ENCODE measurements at places on chromosomes 3 and 15.
A peak's percentile ranks its signal among the peaks of the same experiment; 100 is the strongest.

GRCh38 chr3:143657391-143657790 is 190.9 kb downstream of the SLC9A9 start:
- DNase-seq = no peak

DNA sequence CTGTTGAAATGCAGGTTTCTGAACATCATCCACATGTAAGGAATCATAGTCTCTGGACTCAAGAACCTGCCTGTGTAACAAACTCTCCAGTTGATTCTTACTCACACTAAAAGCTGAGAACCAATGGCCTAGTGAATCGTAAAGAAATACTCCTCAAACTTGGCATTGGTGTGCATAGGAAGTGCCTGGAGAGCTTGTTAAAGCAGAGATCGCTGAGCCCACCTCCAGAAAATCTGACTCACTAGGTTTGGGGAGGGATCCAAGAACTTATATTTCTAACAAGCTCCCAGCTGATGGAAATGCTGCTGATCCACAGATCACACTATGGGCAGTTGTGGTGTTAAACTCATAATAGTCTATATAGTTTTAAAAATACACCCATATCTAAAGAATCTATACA is 55.8 kb upstream of the LMCD1 start:
- no peak for DNase-seq

DNA sequence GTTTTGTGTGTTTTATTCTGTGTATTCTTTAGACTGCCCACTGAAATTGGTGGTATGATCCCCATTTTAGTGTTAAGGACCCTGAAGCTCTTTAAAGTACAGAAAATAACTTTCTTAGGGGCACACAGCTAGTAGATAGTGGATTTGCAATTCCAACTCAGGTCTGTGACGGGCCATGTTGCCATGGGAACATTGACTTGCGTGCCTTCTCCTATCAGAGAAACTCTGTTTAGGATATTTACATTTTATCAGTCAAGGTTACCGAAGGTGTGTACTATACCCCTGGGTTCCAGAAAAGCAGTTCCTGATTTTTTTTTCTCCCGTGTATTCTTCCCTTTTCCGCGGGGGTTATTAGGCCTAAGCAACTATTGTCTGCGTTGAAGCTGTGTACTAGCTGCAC is 19.4 kb downstream of the MYZAP start:
- DNase-seq = no peak

- no peak for DNase-seq
Measured at GRCh38 chr15:49239105-49239504, 69.1 kb downstream of the GALK2 start.

- DNase-seq = no peak
Measured at GRCh38 chr3:68090571-68090970, 436.2 kb upstream of the SUCLG2 start.

GRCh38 chr3:144585408-144585807 is 613.8 kb downstream of the DIPK2A start:
- no peak for DNase-seq

DNA sequence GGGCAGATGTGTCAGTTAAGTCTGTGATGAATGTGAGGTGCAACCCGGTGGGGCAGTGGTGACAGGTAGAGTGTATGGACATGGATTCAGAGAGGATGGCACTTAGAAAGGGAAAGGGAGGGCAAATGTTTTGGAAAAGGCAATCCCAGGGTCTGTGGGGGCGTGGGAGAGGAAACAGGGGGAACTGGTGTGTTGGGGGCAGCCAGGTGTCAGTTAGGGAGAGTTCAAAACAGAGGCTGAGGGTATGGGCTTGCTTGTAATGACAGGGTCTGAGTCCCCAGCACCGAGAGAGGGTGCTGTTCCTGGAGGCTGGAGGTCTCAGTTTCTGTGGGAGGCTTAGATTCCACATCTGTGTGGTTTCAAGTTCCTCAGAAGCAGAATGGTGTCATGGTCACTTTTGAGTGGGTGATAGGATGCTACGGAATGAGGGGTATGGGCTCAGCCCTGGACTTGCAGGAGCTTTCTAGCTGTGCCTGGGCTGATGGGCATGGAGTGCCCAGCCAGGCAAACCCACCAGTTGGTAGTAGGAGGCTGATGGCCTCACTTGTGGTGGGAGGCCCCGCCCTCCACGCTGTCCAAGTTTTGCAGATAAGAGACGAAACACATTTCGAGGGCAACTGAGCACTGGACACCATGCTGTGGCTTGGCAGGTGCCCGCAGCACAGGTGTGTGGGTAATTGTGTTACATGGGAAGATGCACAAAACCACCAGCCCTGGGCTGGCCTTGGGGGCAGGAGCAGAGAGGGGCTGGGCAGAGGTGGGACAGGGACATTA is 209.4 kb downstream of the RPLP1 start:
- DNase-seq = no peak

DNA sequence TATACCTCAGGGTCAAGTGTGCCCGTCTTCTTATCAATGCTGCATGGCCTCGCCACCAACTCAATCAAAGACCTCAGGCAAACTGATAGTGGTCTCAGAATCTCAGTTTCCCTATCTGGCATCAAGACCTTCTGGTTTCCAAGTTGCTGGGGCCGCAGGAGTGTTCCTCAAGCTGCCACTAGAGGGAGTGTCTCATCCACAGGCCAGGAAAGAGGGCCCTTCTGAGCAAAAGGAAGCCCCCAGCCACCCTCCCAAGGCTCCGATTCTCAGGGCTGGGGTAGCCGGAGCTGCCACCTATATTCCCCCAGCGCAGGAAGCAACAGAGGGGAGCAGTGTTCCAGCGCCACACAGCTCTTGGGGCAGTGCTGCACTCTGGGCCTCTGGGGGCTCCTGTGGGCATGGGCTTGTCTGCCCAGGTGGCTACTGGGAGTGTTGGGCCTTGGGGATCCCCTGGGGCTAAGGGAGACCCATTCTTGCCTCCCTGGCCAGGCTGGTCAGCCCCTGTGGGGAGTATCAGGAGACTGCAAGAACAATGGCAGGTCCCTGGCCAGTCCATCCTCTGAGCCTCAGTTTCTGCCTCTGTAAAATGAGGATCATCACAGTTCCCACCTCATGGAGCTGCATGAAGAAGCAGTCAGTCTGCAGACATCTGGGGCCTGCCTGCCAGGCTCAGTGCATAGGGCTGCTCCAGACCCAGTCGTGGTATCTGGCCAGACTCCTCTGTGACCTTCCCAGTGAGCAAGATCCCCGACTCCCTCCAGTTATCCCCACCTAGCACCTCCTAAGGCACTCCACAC is 23.4 kb upstream of the SEC13 start:
- peak; percentile 68 for DNase-seq

DNA sequence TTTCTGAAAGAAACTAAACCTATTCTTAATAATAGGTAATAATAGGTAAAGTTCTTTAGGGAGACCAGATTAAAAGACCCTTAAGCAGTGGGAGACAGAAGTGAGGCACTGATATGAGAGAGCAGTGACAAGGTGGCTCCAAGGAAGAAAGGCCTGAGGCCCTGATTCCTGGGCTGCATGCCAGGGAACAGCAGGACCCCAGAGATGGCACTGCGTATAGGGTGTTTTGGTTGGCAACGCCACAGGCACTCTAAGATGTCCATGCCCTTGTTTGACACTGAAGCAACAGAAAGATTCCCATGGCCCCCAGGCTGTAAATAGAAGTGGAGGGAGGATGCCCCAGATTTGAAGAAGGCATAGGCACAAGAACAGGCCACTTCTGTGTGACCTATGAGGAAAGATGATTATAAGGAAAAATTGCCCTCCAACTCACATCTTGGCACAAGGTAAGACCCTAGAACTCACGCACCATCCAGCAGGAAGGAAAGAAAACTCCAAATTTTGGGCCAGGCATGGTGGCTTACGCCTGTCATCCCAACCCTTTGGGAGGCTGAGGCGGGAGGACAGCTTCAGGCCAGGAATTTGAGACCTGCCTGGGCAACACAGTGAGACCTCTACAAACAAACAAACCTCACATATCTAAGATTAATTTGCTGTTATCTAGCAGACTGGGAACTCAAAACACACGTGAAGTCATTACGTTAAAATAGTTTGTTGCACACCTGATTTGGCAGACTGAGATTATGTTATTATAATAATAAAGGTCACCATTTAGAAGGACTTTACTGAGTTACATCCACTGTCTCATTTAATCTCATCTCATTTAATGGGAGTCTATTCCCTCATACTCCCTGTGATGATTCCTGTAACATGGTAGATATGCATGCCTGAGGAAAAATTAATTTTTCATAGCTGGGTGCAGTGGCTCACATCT is 10.5 kb upstream of the BLM start:
- DNase-seq = no peak

DNA sequence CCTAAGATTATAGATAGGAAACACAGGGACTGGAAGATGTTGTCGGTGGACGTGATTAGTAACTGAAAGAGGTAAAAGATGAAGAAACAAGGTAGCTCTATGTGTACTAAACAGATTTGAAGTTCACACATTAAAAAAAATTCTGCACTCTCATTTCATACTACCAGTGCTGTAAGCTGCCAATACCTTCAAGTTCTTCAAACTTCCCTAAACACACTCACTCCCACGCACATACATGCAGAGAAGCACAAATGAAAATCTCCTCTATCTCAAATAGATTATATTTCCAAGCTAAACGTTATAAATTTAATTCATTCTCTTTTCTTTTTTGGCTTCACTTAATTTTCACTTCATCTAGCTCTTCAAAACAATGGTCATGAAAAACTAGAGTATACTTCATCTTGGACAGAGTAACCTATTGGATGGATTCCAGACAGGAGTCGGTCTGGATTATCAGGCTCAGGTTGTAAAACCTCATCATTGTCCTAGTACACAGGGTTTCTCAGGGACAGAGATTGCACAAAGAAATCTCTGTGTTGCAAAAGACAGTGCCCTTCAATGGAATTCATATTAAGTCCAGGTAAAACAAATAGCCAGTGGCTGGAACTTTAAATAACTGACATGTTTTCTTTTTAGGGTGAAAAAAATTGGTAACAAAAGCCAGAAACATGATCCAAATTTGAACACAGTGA is 408.1 kb upstream of the ZNF385D start:
- no peak for DNase-seq

GRCh38 chr15:41971895-41972252 is 483 bp downstream of the EHD4 start:
- no peak for DNase-seq

- no peak for DNase-seq
Measured at GRCh38 chr3:132405609-132406299, 11.5 kb upstream of the DNAJC13 start.

- DNase-seq = peak; percentile 38
Measured at GRCh38 chr3:141746962-141747361, 8.9 kb downstream of the RNF7 start.

- peak; percentile 56 for DNase-seq
Measured at GRCh38 chr15:100001405-100001804, 268.2 kb upstream of the LYSMD4 start.

DNA sequence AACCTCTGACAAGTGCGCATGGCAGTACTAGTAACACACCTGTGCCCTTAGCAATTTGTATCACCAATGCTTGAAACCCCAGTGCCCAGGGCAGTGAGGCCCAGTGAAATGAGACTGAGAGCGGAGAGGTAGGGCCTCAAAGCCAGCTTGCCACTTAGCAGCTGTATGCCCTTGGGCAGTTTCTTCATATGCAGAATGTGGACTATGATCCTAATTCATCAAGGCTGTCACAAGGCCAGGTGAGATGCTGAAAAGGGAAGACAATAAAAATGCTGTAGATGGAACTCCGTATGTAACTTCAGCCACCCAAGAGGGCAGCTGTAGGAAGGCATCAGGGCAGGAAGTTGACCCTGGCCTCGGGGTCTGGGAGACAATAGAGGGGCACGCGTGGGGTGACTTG is 74.4 kb downstream of the KY start:
- DNase-seq = no peak

DNA sequence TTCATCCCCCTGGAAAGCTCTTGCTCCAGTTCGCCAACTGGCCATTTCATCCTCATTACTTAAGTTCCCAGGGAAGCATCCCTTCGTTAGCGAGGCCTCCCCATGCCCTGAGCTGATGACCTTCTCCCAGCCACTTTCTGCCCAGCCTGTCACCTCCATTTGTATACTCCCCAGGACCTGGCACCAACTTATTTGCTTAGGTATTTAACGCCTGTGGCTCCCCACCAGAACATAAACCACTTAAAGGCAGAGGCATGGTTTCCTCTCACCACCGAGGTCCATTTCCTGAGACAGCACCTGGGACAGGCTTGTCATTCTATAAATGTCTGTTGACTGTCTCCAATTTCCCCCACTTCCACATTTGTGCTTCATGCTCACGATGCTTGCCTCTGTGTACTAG is 189.0 kb downstream of the ZNF621 start:
- DNase-seq = no peak

GRCh38 chr3:191753196-191753595 is 292.2 kb downstream of the PYDC2 start:
- DNase-seq = no peak

DNA sequence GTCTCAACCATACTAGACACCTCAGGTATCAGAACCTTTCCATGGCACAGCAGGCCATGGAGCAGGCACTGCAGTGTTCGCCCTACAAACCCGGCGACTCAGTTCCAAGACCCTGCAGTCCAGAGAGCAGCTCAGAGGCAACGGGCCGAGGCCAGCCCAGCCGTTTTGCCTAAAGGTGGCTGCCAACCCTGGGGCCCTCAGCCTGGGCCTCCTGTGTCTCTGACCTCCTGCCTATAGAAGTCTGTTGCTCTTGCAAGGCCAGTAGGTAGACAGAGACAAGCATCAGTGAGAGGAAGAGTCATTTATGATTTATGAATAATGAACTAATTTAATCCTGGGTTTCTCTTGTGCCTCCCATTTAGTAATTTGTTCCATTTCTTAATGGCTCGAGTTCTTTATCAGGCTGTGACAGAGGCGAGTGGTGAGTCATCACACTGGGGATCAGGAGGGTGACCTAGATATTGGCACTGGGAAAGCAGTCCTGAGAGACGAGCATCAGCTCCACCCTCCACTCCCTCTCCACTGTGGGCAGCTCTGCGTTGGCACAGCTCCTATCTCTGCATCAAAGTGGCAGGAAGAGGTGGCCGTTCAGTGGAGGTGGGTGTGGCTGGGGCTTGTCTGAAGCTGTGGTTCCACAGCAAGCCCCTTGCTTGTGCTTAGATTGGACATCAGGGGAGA is 79.8 kb downstream of the ABHD5 start:
- DNase-seq = peak; percentile 50

DNA sequence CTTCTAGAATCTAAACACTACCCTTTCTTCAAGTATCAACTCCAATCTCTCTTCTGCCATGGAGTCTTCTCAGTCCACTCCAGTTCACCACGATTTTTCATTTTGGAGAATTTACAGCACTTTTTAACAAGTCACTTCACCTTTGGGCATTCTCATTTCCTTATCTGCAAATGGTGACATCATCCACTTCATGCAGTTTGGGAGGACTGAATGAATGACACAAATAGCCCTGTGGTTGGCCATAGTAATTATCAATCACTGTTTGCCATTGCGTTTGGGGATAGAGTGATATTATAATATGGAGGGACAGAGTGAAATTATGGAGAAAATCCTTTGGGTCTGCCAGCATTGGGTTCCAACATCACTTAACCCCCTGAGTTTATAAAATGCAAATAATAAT is 38.0 kb upstream of the TM4SF1 start:
- no peak for DNase-seq

DNA sequence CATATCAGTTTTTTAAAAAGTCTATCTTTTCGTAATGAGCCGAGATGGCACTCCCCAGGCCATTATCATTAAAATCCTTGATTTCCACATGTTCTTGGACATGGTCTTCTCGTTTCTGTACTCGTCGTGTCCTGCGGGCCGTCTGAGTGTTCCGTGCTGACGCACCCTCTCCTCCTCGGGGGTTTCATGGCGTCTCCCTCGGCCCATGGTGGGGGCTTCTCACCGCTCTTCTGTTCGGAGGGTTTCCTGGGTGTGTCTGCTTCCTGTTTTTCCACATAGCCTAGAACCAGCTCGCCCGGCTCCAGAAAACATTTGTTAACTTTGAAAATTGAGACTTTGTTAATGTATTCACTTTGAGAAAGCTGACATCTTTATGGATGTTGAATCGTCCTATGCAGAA is 92.7 kb downstream of the VGLL4 start:
- DNase-seq = no peak

Data from activated CD8-positive, alpha-beta T cell treated with anti-CD3 and anti-CD28 coated beads for 36 hours (primary cell).